ENCODE measurements at places on chromosomes 3 and 15.

- DNase-seq = no peak
Measured at GRCh38 chr3:54173371-54173770, 51.0 kb downstream of the CACNA2D3 start.

GRCh38 chr15:71463156-71463665 is 347.1 kb upstream of the NR2E3 start:
- DNase-seq = no peak

DNA sequence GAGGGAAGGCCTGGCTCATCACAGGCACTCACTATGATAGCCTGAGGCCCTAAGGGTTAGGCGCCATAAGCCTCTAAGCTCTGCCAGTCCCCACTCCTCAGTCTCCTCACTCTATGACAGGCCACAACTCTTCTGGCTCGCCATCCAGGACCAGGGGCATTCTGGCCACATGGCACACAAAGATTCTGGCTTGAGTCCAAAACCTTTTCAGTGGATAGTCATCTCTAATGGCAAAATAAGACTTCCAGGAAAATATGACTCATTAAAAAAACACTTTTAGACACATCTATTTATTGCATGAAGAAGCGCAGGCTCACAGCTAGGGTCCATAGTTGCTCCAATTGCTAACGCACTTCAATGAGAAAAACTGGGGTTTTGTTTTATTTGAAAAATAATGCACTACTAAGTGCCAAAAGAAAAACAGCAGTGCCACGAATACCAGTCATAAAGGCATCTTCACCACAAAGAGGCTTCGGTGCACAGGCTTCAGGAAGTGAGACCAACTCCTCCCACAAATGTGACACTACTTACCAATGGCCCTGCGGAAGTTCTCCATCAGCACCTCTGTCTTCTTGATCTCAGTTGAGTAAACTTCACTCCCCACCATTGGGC is 11.1 kb downstream of the RUVBL1 start:
- peak; percentile 93 for DNase-seq

GRCh38 chr3:102189956-102190723 is 244.7 kb upstream of the ZPLD1 start:
- DNase-seq = no peak

- no peak for DNase-seq
Measured at GRCh38 chr3:12420393-12420792, 63.9 kb upstream of the TSEN2 start.

GRCh38 chr3:102225407-102226132 is 209.2 kb upstream of the ZPLD1 start:
- DNase-seq = peak; percentile 92

DNA sequence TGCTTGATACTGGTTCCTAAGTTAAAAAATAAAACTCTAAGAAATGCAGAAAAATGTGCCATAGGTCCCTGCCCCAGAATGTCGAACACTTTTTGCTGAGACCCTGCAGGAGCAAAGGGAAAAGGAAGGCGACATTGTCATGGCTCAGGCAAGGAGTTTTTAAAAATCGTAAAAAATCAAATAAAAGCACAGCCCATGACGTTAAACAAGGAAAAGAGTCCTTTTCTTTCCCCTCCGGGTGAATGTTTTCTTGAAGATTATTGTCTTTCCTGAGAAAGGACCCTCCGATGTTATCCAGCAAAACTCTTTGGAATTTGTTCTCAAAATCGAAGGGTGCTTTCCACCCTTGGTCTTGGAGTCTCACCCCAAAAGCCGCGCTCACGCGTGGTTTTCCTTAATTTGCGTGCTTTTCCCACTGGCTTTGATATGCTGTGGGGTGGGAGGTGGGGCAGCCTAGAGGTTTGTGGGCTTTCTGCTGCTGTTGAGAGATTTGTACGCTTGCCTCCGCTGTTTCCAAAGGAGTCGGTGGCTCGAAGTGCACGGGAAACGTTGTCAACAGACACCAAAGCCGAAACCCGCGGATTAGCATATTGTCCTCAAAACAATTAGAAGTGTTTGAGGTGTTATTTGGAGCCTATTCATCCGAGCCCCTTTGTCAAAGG is 2.9 kb downstream of the SOX14 start:
- no peak for DNase-seq

DNA sequence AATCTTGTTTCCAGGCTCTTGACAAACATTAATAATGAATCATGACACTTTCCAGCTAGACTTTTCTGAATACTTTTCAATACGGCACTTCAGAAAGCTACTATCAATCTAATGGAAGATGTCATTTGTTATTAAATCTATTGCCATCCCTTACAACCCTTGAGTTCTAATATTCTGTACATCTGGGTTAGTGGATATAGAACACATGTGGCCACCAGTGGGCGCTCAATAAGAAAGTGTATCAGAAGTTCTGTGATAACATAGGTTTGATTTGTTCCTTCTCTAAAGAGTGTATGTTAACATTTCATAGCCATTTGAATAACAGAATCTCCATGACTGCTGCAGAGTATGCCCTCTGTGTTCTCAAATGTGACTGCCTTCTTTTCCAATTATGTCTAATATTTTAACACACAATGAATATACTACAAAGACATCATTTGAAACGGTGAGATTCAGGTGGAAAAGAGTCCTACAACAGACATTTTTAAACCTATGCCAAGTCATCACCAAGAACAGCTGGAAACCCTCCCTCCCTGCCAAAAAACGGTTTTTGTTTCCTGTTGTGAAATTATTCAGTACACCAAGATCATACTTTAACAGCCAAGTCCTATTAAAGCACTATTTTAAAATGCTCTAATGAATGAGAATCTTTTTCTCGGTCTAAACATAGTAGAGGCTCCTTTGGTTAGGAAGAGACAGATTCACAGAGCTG is 22.2 kb downstream of the ALDH1A2 start:
- peak; percentile 66 for DNase-seq

GRCh38 chr3:25120665-25121064 is 307.4 kb upstream of the RARB start:
- DNase-seq = no peak

DNA sequence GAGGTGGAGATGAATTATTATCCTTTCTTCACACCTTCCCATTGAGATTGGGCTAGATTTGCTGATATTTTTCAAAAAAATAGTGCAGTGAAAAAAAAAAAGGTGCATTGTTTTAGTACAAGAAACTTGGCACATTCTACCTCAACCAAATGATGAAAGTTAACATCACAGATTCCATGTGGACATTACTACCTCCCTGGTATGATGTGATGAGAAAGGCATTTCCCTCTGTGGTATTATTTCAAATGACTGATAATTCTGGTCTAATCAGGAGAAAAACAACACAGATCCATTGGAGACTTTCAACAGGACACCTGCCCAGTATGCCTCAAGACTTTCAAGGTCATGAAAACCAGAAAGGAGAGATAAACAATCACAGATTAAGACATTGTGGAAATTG is 313.4 kb downstream of the BCHE start:
- DNase-seq = peak; percentile 5

DNA sequence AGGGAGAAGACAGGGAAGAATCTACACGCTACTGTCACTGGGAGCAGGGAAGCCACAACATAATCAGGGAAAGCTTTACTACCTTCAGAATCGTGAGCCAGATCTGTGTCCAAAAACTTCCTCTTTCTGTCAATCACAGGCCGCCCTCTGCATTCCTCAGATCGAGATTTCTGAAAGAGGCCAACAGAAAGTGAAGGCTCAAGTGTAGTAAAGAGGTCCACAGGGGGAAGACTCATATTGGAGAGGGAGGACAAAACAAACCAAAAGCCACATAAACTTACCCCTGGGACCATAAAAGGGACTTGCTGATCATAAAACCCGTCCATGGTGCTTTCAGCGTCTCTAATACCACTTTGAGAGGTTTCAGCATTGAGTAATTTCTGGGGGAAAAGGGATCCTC is 3.3 kb downstream of the ETV5 start:
- DNase-seq = no peak

- no peak for DNase-seq
Measured at GRCh38 chr3:46422617-46423016, 15.6 kb downstream of the CCRL2 start.

DNA sequence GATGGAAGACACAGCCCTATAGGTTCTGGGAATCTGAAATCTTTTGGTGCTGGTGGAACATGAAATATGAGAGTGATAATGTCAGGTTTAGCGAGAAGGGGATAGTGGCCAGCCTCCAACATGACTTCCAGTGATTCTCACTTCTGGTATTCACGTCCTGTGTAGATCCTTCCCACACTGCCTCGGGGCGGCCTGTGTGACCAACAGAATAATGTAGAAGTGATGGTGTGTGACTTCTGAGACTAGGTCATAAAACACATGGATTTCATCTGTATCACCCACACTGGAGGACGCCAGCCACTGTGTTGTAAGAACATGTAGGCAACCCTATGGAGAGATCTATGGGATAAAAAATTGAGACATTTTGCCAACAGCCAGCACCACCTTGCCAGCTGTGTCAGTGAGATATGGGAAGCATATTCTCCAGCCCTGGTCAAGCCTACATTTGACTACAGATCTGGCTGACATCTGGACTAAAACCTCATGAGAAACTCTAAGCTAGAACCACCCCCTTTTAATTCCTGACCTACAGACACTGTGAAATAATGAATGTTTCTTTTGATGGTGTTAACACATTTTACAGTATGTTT is 25.5 kb upstream of the NUDT16 start:
- DNase-seq = no peak

GRCh38 chr15:92728266-92728665 is 72.7 kb upstream of the FAM174B start:
- DNase-seq = no peak

All from choroid plexus epithelial cell (primary cell).